ENCODE measurements at places on chromosomes 16 and 17.

DNA sequence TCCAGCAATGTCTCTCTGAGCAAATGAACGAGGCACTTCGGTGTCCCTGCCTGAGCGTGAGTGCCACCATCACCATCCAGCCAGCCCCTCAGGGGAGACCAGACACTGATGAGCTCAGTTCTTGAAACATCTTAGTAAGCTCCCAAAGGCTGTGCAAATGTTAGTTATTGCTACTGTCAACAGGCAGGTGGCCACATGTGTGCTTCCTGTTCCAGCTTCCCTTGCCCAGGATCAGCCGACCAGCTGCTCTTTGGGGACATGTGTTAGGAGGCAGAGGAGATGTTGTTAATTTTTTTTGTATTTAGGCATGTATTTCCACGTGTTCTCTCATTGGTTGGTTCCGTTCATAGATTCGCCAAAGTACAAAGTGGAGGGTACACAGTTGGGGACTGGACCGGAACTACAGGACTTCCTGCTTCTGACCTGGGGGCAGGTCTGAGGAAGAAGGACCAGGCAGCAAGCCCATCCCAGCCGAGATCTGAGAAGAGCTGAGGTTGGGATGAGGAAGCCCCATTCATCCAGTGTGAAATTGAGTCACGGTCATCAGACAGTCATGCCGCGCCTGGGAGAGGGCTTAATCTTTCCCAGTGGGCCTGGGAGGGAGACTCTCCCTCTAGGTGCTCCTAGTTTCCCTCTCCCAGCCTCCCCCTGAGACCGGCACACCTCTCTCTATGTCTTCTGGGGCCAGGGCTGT, 3.8 kb downstream of the TTYH2 start:
- DNase-seq, result no peak

DNA sequence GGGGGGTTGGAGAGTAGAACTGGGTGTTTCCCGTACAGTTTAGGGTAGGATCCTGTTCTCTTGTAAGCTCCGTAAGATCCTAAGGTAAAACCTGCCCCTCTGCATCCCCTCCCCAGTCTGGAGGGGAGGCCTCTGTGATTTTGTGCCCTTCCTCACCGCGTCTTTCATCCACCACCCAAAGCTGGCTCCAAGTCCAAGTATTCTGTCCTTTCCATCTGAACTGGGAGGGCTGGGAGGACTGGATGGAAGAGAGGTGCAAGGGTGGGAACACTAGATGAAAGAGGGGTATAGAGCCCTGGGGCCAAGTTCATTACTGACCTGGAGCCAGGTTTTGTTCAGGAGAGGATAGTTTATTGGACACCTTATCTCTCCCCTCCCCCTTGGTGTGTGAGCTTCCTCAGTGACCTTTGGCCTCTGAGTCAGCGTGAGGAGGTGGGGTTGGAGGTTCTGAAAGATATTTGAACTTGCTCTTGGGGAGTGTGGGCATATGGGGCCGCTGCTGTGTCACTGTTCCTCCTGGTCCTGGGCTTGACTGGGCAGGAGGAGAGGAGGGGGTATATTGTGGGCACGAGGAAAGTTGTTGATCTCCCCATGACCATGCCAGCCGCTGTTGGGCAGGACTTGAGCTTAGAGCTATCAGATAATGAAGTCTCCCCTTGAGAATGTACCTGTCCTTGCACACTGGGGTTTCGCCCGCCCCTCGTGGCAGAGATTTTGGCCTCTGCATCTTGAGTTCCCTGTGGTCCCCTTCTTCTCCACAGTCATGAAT, 1.6 kb downstream of the LASP1 start:
- DNase-seq, result peak; percentile 70

GRCh38 chr16:52863000-52863399, 189.7 kb downstream of the CHD9NB start:
- no peak for DNase-seq

DNA sequence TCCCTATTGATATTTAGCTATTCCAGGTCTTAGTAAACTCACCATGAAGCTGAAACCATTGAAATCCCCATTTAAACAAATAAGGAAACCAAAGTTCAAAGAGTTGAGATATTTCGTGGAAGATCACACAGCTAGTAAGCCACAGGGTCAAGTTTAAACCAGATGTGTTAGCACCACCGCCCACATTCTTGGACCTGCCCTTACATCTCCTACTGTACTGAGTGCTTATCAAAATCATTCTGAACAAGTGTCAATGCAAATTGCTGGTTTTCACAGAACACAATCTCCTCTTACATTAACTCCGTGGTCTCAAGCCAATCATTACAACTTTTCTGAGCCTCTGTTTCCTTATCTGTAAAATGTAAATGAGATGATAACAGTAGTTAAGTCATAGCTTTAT, 676.2 kb downstream of the CDH11 start:
- DNase-seq, result no peak

All from CD4-positive, alpha-beta T cell treated with Interleukin-17A for 1 hour (primary cell).